ENCODE measurements at places on chromosomes 12 and 14. TPM values are rescaled to one million over a fixed set of nuclear protein-coding genes. Genes with fewer than 3 reads are reported as not detected.

Gene HOXC9
- not detected for total RNA-seq

Gene LTB4R
- 6.5 TPM for total RNA-seq

Gene HSPB8
- 58.1 TPM for total RNA-seq

Gene PCNX1
- total RNA-seq, result 42.6 TPM

Gene CLEC7A
- 10.8 TPM for total RNA-seq
